ENCODE measurements at places on chromosomes 13 and 19. TPM values are rescaled to one million over a fixed set of nuclear protein-coding genes. Genes with fewer than 3 reads are reported as not detected.

Gene PRR36
- 0.11 TPM for total RNA-seq

DNA sequence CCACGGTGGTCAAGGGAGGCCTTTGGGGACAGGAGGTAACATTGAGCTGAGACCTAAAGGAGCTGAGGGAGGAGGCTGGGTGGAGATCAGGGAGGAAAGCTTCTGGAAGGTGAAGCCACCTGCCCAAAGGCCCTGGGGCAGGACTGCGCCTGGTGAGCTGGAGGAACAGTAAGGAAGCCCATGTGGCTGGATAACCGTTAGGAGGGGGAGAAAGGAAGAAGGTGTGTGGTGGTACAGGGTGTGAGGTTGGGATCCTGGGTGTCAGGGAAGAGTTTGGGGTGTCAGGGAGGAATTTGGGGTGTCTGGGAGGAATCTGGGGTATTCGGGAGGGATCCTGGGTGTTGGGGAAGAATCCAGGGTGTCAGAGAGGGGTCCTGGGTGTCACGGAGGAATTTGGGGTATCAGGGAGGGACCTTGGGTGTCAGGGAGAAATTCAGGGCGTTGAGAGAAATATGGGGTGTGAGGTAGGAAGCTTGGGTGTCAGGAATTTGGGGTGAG is 695 bp downstream of the TICAM1 start:
- DNase-seq = no peak

- DNase-seq = no peak
These were observed 198.7 kb upstream of the ZNF507 start for GRCh38 chr19:32146664-32147063.

DNA sequence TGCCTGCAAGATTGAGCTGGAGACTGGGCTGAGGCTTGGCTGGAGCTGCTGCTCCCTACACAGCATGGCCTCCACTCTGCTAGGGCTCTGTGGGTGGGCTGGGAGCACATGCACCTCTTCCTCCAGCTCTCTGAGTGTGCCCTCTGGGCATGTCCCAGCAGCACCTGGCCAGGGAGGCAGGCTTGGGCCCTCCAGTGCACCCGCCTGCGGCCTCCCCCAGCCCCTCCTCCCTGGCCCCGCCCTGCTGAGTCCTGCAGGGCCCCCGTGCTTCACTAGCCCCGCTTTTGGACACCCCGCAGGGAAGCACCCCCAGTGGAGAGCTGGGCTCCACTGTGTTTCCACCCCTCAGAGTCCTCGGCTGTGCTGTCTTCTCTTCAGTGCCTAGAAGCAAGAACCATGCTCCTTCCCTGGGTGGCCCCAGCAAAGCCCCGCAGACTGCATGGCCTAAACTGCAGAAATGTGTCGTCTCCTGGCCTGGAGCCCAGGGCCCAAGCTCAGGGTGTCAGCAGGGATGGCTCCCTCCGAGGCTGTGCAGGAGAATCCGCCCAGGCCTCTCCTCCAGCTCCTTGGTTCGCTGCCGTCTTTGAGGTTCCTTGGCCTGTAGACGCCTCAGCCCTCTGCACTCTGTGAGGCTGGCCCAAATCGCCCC is 5.0 kb upstream of the TEX29 start:
- DNase-seq = no peak

Gene NKPD1
- 0.58 TPM for total RNA-seq

GRCh38 chr13:73325723-73326558 is 267.1 kb downstream of the KLF5 start:
- no peak for DNase-seq

GRCh38 chr19:35060160-35060855 is 18.8 kb downstream of the HPN start:
- DNase-seq = no peak

DNA sequence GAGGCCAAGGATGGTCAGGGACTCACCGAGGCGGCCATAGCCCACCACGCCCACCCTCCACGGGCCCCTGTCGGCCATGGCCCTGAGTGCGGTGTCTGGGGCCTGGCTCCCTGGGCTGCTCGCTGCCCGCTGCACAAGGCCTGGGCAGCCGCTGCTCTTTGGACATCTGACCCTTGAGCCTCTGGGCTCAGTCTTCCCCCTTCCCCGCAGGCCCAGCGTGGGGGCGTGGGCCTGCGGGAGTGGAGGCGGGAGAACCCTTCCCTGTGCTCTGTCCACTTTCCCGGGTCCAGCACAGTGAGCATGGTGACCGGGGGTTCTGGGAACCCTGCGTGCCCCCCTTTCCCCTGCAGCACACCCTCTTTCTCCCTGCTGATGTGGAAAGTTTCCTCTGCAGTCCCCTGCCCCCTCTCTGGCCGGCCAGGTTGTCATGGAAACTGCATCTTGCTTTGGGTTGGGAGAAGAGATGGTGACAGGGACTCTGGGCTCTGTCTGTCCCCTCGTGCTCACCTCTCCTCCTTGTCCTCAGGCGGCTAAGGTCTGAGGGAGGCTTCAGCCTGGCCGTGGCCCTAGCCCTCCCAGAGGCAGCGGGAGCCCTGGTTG is at the start of gene ASPDH:
ASPDH (minus strand) TSS at position 168 of the 600 bp plus-strand sequence; CDS start at position 78, 90 bp downstream.
- no peak for DNase-seq

GRCh38 chr13:71285700-71286099 is 581.3 kb downstream of the DACH1 start:
- DNase-seq = no peak

DNA sequence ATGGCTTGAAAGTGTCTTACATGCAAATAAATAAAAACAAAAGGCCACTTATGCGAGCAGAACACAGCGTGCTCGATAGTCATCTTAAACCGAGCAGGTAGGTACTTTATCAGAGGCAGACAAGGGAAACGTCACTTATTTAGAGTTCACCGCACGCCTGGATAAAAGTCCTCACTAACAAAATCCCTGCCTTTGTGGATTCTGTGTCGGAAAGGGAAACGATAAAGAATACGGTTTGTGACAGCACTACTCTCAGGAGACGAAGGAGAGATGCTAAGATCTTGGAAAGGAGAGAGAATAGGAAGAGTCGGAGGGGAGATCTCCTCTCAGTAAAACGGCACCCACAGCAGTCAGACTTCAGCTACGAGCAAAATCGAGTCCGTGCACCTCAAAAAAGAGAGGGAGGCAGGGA is 581 bp downstream of the RCBTB1 start:
- DNase-seq = no peak

Gene ZNF560
- total RNA-seq = 0.21 TPM

Gene CABP5
- total RNA-seq = not detected

DNA sequence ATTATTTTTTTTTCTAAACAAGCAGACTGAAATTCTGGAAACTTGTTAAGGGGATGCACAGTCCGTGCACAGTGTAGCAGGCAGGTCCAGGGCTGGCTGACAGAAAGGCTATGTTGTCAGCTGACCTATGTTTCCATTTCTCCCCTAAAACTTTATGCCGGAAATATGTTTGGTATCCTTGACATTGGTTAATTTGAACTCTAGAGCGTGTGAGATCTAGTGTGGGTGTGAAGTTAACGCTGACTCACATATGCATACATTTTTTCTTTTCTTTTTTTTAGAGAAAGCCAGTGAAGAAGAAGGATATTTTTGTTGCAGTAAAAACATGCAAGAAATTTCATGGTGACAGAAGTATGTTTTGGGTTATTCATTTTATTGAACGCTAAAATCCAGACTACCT is 76.6 kb downstream of the B3GLCT start:
- DNase-seq = no peak

DNA sequence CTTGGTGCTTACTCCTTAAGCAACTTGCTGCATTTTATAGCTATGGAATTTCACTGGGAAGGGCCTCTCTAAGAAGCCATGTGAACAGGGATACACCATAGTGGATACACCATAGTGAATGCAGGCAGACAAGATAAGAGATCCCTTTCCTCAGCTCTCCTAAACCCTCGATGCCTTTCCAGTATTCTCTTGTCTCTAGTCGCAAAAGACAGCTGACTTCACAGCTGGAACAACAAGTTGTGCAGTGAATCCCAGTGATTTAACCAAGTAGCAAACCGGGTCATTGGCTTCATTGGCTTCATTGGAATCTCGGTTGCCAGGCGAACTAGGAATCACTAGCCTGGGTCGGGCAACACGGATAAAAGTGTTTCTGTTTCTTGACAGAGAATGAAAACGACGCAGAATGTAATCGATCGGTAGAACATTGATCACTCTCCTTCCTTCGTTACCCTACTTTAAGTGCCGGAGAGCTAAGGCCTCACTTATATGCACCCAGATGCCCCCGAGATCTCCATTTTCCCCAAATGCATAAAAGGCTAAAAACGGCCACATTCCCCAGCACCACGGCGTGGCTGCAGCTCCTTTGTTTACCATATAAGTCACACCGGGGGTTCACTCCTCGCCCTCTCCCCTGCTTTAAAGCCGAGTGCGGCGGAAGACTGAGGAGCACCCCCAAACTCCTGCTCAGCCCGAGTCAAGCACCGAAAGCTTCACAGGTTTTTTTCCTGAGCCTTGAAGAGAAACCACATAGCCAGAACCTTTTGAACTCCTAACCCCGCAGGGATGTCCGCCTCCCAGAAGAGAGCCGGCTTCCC is 674 bp downstream of the TRPC4 start:
- DNase-seq = no peak

Gene ZNF850
- 10.8 TPM for total RNA-seq

DNA sequence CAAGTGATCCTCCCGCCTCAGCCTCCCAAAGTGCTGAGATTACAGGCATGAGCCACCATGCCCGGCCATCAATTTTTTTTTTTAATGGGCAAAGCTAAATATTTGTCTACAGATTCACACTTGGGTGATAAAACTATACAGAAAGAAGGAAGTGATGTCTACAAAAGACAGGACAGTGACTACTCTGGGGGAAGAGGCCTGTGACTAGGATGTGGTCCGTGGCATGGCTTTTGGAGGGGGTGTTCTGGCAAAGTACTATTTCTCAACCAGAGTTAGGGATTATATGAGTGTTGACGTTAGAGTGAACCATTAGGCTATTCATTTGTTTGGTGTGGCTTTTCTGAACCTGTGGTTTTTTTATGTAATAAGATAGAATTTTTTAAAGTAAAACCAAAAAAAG is 42.7 kb downstream of the INSR start:
- DNase-seq = no peak

Gene KRTDAP
- not detected for total RNA-seq

DNA sequence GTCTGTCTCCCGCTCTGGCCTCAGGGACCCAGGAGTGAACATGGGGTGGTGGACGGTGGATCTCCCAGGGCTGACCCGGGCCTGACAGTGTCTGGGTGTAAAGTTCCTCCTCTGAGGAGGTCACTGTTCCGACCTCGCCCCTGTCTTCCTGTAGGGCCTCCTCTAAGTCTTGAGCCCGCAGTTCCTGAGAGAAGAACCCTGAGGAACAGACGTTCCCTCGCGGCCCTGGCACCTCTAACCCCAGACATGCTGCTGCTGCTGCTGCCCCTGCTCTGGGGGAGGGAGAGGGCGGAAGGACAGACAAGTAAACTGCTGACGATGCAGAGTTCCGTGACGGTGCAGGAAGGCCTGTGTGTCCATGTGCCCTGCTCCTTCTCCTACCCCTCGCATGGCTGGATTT is at the start of gene SIGLEC9:
SIGLEC9 (plus strand) TSS at position 178 of the 400 bp plus-strand sequence; CDS start at position 247, 69 bp downstream.
- DNase-seq = no peak

DNA sequence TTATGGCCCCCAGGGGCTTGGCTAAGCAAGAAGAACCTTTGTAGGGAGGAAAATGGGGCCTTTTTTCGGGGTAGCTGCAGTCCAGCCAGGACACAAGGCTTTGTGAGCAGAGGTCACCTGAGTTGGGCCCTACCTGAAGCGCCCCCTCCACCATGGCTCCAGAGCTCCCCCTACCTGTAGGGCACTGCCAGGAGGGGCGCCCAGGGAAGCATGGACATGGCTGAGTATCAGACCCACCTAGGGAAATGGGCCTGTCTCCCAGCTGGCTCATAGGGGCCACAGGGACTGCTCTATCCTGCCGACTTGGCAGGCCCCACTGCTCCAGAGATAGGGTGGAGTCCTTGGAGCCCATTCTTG is 9.0 kb upstream of the CEBPA start:
- DNase-seq = no peak

Gene SBK3
- total RNA-seq = not detected

Gene GEMIN7
- total RNA-seq = 10.4 TPM

GRCh38 chr13:35293579-35294226 is 182.8 kb downstream of the MAB21L1 start:
- DNase-seq = no peak

DNA sequence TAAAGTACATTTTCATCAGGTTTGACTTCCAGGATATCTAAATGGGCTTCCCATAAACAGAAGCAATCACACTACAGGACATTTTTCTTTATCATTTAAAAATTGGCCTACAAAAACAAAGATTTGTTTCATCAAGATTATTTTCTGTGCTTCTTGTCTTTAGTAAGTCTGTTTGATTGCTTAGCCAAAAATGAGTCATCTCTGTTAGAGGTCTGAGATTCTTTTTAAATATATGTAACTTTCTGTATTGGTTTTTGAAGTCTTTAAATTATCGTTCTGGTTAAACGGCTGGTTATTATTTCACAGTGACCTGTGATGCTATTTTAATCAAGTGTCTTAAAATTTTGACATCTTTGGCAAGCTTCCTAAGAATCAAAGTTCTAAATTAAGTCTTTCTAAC is 62.7 kb downstream of the SLITRK1 start:
- DNase-seq = no peak

Gene CYP4F2
- not detected for total RNA-seq

DNA sequence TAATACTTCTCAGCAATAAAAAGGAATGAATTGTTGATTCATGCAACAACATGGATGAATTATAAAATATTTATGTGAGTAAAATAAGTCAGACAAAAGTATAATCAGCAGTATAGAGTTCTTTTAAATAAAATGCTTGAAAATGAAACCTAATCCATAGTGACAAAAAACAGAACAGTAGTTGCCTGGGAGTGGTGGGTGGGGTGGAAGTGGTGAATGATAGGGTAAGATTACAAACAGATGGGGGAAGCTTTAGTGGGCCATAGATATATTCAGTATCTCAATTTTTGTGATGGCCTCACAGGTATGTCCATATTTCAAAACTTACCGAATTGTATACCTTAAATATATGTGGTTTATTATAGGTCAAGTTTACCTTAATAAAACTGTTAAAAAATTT is 124.9 kb upstream of the UBL3 start:
- no peak for DNase-seq

Gene EID2B
- 5.3 TPM for total RNA-seq

Gene NLRP9
- total RNA-seq = not detected

Gene MKNK2
- total RNA-seq = 21.5 TPM

DNA sequence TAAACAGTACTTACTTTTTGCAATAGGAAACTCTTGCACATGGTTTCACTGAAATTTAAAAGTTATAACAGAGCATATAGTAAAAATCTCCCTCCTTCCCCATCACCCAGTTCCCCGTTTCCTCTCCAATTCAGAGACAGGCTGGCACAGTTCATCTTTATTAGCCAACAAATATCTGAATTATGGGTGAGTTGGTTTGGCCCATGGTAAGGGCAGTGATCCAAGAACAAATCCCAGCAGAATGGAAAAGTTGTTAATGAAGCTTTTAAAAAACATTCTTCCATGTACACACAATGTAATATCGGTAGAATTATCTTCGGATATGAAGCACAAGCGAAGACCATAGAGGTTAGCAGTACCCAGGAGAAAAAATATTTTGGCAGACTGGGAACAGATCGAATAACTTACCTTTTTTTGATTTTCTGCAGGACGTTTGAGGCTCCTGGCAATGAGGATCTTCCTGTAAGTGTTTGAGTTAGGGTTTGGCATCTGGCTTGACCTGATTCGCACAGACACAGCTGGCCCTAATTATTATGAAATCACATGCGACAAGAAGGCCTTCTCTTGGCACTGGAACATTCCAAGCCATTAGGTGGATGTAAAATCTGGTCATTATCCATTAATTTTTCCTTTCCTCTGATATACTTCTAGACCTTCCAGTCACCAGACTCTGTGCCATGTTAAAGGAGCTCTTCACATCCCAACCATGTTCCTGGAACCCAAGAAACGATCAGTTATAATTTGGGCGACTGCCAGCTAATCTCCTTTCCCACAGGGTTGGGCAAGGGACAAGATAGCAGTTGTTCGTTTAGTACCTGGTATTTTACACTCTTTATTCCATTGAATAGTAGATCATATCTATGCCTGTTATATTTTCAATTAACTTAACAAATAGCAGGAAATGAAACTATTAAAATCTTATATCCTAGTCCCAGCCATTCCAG is 139.4 kb upstream of the TSC22D1 start:
- no peak for DNase-seq
